Lung microvascular endothelial cell (primary cell): ENCODE measurements at places on chromosomes 11 and 22.
A peak's percentile ranks its signal among the peaks of the same experiment; 100 is the strongest.

GRCh38 chr11:68037411-68038225, 1.2 kb upstream of the TCIRG1 start:
- peak; percentile 56 for DNase-seq

- peak; percentile 66 for DNase-seq
These were observed 50.7 kb downstream of the RRAS2 start for GRCh38 chr11:14308114-14308896.

- no peak for DNase-seq
These were observed 2.8 kb downstream of the CTSW start for GRCh38 chr11:65882120-65883057.

GRCh38 chr11:6737872-6738466, 33.8 kb downstream of the OR2AG2 start:
- DNase-seq = peak; percentile 68

DNA sequence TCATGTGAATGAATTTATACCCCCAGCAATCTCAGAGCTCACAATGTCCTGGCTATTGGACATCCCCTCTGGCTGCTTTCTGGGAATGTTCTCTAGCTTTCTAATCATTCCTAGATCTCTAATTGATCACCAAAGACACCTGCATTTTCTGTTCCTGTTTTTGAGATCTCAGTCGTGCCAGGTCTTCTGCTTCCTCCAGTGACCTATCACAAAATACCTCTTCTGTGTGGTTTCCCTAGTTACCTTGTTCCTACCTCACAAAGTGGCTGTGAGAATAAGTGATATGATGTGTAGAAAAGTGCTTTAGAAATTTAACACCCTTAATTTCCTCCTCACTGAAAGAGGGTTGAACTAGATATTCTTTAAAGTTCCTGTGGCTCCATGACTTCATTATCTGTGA, 92.2 kb downstream of the LUZP2 start:
- no peak for DNase-seq

GRCh38 chr11:111633756-111634362, 31.6 kb downstream of the SIK2 start:
- DNase-seq = peak; percentile 58
